ENCODE measurements at places on chromosomes 5 and 9.

- DNase-seq = no peak
Measured at GRCh38 chr9:129275626-129276247, 97.7 kb upstream of the IER5L start.

GRCh38 chr9:93801120-93801519, 154.0 kb downstream of the BARX1 start:
- DNase-seq = no peak

- DNase-seq = no peak
Measured at GRCh38 chr5:135439231-135440205, 7.6 kb downstream of the DCANP1 start.

- no peak for DNase-seq
Measured at GRCh38 chr9:126531035-126531571, 82.6 kb upstream of the LMX1B start.

DNA sequence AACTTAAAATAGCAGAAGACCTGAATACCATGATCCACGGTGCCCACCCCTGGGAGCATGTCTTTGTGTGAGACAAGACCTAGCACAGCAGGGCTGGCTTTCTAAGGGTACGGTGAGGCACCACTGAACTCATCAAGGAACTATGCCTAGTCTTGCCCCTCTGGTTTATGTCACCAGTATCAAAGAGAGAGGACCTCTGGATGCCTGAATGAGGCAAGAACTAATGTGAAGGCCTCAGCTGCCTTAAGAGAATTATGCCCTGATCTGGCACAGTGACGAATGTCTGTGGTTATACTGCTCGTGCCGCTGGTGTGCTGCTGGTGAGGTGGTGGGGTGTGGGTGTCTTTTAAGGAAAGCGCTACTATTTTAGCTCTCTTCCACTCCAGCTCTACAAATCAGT, 23.0 kb downstream of the NREP start:
- no peak for DNase-seq

DNA sequence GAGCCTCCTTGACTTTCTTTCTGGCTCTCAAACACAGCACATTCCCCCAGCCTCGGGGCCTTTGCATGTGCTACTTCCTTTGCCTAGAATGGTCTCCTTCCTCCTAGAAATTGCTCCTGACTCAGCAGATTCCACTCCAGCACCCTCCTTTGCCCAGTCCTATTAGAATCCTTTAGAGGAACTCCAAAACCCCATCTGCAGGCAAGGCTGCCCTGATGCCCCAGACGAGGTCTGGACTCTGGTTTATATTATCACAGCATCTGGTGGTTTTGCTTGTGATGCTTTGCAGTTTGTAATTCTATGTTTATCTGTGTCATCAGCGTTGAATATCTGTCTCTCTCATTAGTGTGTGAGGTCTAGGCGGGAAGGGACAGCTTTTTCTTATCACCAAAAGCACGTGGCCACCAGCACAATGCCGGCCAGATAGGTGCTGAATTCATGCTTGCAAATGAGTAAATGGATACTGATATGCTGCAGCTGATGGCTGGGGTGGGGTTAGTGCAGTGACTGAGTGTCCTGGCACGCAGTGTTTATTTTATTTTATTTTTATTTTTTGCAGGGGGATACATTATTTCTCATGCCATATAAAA, 30.0 kb upstream of the ANKH start:
- DNase-seq = no peak

DNA sequence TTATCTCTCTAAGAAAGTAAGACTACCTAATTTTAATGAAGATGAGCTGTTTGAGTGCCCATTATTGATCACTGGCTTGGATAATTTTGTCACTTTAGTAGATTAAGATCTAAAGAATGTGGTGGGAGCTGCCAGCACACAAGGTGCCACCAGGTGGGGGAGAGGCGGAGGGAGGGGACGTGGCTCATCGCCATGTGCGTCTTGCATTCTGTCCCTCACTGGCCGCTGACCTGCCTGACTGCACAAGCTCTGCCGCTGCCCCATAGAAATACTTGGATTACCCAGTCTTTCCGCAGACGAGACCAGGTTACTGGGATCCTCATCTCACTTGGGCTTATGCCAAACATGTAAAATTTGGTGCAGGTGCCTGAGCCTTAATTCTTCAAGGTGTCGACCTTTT, 37.6 kb downstream of the RHOBTB3 start:
- no peak for DNase-seq

GRCh38 chr5:3852161-3852916, 256.7 kb downstream of the IRX1 start:
- no peak for DNase-seq
